ENCODE measurements at places on chromosomes 12 and 14. TPM values are rescaled to one million over a fixed set of nuclear protein-coding genes. Genes with fewer than 3 reads are reported as not detected.

Gene SIX4
- 9.7 TPM for total RNA-seq

Gene NID2
- total RNA-seq, result 8.2 TPM

Gene GPRC5D
- not detected for total RNA-seq

Gene PRB2
- total RNA-seq, result not detected

Gene ASPG
- total RNA-seq, result 0.51 TPM

Gene ABCB9
- total RNA-seq, result 8.4 TPM

Gene PKP2
- 9.7 TPM for total RNA-seq

Gene HOXC13
- not detected for total RNA-seq

GRCh38 chr14:51394384-51394783 lies 154.3 kb downstream of the TMX1 start:
- peaks cover 12% of the 10 kb centered on the region for H3K4me1 ChIP-seq
- DNase-seq, result no peak
- no peaks in the 10 kb centered on the region for H3K27me3 ChIP-seq
- no peaks in the 10 kb centered on the region for H3K36me3 ChIP-seq
- no peak overlapping the region for H3K4me3 ChIP-seq
- H3K27ac ChIP-seq, result peak overlapping the region; percentile 81

GRCh38 chr12:79206871-79207270 lies 342.3 kb downstream of the SYT1 start:
- no peak overlapping the region for H3K4me3 ChIP-seq
- no peaks in the 10 kb centered on the region for H3K36me3 ChIP-seq
- DNase-seq, result no peak
- H3K27ac ChIP-seq, result no peak overlapping the region
- H3K4me1 ChIP-seq, result no peaks in the 10 kb centered on the region

DNA sequence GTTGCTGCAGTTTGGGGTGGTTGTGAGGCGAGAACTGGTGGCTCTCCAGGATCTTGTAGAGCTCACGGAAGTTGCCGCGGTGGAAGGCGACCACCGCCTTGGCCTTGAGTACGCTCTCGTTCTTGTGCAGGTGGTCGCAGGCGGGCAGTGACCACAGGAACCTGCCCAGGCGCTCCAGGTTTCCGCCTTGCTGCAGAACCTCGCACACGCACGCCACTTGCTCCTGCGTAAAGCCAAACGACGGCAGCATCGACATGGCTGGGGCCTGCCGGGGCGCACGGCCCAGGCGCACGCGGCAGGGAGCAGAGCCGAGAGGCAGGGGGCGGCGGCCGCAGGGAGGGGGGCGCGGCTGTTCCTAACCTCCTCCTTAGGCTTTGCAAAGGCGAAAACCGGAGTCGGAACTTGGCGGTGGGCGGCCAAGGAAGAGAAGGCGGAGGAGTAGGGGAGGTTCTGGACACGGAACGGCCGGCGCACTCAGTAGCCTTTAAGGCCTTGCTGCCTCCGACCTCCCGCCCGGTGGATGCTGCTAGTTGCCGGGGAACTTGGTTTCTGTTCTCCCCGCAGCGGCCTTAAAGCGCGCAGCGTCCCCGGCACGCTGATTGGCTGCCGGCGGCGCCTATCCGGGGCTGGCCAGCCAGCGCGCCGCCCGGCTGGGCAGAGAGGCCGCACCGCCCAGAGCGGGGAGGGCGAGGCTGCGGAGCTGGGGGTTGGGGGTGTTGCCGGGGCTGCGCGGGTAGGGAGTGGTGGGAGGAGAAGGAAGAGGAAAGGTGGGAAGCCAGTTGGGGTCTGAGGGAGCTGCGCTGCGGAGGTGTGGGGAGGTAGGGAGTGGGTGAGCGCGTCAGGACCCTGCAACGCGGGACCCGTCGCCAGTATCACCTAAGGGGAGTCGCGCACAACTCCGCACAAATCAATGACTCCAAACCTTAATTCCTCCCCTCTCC lies at the start of gene SIX1:
Gene SIX1 (minus strand): TSS at position 544 of the 941 bp plus-strand sequence. CDS start 288 bp downstream, at position 256.
- no peaks in the 10 kb centered on the region for H3K36me3 ChIP-seq
- no peak within 1 kb of the TSS for H3K4me3 ChIP-seq
- H3K27ac ChIP-seq, result no peak within 1 kb of the TSS
- DNase-seq, result peak; percentile 26
- no peaks in the 10 kb centered on the region for H3K4me1 ChIP-seq
- peaks cover 34% of the 10 kb centered on the region for H3K27me3 ChIP-seq

DNA sequence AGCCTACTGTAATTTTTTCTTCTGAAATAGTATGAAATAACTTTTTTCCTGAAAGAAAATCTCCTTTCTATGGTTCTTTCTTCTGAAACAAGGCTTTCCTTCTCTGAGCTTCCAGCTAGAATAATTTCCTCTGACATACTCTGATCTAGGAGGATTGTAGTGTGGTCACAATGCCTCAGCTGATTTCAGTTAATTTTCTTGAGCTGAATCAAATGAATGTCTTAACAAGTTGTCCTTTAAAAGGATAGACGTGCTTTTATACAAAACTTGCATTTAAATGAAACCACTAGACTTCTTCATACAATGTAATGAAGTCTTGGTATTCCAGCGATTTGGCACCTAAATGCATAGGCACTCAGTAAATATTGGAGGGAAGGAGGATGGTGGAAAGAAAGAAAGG lies 94.4 kb downstream of the BICD1 start:
- no peak for DNase-seq
- H3K36me3 ChIP-seq, result no peaks in the 10 kb centered on the region
- no peak overlapping the region for H3K27ac ChIP-seq
- no peak overlapping the region for H3K4me3 ChIP-seq
- H3K27me3 ChIP-seq, result no peaks in the 10 kb centered on the region
- no peaks in the 10 kb centered on the region for H3K4me1 ChIP-seq

DNA sequence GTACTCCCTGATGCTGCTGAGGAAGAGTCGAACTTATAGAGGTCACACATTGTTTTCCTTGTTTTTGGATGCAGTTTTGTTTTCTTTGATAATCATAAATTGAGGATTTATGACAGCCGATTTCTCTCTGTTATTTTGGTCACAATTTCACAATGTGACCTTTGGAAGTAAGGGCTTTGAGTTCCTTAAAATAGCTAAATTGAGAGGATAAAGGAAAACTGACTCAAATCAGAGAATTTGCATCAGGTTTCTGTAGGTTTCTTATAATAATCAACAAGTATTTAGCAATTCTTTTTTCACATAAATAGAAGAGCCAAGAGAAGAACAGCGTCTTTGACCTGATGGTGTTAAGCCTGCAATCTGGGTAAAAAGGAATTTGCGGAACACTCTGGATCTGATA lies 66.1 kb downstream of the ETV6 start:
- H3K27ac ChIP-seq, result no peak overlapping the region
- no peaks in the 10 kb centered on the region for H3K27me3 ChIP-seq
- no peaks in the 10 kb centered on the region for H3K36me3 ChIP-seq
- H3K4me3 ChIP-seq, result no peak overlapping the region
- DNase-seq, result no peak
- H3K4me1 ChIP-seq, result no peaks in the 10 kb centered on the region

DNA sequence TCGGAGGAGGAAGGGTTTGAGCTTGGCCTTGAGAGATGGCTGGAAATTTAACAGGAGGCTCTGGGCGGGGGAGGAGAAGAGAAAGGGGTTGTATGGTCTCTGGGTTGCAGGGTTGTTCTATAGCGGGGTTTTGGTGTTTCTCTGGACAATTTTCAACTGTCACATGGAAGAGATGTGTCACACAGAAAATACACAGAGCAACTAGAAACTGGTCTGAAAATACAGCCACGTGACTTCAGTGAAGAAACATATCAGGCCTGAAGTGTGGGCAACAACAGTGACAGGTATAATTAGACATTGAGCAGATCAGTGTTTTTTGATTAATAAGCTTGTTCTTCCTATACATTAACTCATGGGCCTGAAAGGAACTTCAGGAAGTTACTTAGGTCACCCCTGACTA lies 205.3 kb upstream of the HMGA2 start:
- H3K4me3 ChIP-seq, result no peak overlapping the region
- H3K27ac ChIP-seq, result no peak overlapping the region
- H3K36me3 ChIP-seq, result no peaks in the 10 kb centered on the region
- no peaks in the 10 kb centered on the region for H3K4me1 ChIP-seq

GRCh38 chr12:71474791-71475190 lies 35.2 kb downstream of the LGR5 start:
- no peak for DNase-seq
- no peaks in the 10 kb centered on the region for H3K4me1 ChIP-seq
- H3K4me3 ChIP-seq, result no peak overlapping the region
- no peaks in the 10 kb centered on the region for H3K27me3 ChIP-seq

GRCh38 chr12:45426294-45426693 lies 210.4 kb downstream of the ANO6 start:
- H3K27me3 ChIP-seq, result no peaks in the 10 kb centered on the region
- no peaks in the 10 kb centered on the region for H3K36me3 ChIP-seq

GRCh38 chr14:64510825-64511671 lies 6.5 kb downstream of the ZBTB1 start:
- H3K4me3 ChIP-seq, result no peak overlapping the region
- peak overlapping the region; percentile 62 for H3K27ac ChIP-seq
- H3K36me3 ChIP-seq, result no peaks in the 10 kb centered on the region
- no peaks in the 10 kb centered on the region for H3K4me1 ChIP-seq
- DNase-seq, result peak; percentile 47

GRCh38 chr14:53060046-53060445 lies 93.1 kb downstream of the DDHD1 start:
- no peaks in the 10 kb centered on the region for H3K27me3 ChIP-seq
- H3K36me3 ChIP-seq, result no peaks in the 10 kb centered on the region
- DNase-seq, result no peak
- no peak overlapping the region for H3K4me3 ChIP-seq

DNA sequence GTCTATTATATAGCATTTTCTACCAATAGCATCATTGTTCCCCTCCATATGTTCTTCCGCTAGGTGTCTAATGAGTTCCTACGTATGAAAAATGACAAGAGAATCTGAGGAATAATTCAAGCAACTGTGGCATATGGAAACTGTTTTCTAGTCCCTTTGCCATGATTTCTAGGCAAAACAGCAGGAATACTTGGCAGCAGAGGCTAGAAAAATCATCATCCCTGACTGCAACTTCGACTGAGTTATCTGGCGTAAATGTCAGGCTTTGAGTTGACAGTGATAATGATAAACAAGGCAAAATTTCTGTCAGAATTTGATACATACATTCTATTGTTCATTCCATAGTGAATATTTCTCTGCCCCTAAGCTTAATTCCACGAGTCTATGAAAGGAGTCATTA lies 572.8 kb upstream of the USP15 start:
- H3K36me3 ChIP-seq, result no peaks in the 10 kb centered on the region
- H3K27me3 ChIP-seq, result no peaks in the 10 kb centered on the region
- no peak overlapping the region for H3K4me3 ChIP-seq
- no peaks in the 10 kb centered on the region for H3K4me1 ChIP-seq
- no peak for DNase-seq

GRCh38 chr14:81033698-81034240 lies 78.3 kb downstream of the TSHR start:
- H3K4me3 ChIP-seq, result no peak overlapping the region
- no peak overlapping the region for H3K27ac ChIP-seq
- no peaks in the 10 kb centered on the region for H3K4me1 ChIP-seq
- no peaks in the 10 kb centered on the region for H3K27me3 ChIP-seq

GRCh38 chr12:58253663-58254062 lies 312.3 kb downstream of the ATP23 start:
- H3K36me3 ChIP-seq, result no peaks in the 10 kb centered on the region
- H3K4me1 ChIP-seq, result no peaks in the 10 kb centered on the region
- DNase-seq, result no peak
- no peak overlapping the region for H3K27ac ChIP-seq

DNA sequence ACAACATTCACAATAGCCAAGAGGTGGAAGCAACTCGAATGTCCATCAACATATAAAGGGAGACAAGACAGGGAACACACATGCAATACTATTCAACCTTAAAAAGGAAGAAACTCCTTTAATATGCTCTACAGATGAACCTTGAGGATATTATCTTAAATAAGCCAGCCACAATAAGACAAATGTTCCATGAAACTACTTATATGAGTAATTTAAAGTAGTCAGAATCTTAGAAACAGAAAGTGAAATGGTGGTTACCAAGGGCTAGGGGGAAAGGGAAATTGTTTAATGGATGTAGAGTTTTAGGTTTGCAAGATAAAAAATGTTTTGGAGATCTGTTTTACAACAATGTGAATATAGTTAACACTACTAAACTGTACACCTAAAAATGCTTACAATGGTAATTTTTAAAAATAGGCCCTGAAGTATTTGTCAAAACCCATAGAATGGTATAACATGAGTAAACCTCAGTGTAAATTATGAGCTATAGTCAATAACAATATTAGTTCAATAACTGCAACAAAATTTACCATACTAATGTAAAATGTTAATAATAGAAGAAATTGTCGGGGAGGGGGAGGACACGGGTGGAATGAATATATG lies 71.1 kb downstream of the EGLN3 start:
- H3K27me3 ChIP-seq, result no peaks in the 10 kb centered on the region
- no peaks in the 10 kb centered on the region for H3K4me1 ChIP-seq
- H3K4me3 ChIP-seq, result no peak overlapping the region
- no peaks in the 10 kb centered on the region for H3K36me3 ChIP-seq
- DNase-seq, result no peak

DNA sequence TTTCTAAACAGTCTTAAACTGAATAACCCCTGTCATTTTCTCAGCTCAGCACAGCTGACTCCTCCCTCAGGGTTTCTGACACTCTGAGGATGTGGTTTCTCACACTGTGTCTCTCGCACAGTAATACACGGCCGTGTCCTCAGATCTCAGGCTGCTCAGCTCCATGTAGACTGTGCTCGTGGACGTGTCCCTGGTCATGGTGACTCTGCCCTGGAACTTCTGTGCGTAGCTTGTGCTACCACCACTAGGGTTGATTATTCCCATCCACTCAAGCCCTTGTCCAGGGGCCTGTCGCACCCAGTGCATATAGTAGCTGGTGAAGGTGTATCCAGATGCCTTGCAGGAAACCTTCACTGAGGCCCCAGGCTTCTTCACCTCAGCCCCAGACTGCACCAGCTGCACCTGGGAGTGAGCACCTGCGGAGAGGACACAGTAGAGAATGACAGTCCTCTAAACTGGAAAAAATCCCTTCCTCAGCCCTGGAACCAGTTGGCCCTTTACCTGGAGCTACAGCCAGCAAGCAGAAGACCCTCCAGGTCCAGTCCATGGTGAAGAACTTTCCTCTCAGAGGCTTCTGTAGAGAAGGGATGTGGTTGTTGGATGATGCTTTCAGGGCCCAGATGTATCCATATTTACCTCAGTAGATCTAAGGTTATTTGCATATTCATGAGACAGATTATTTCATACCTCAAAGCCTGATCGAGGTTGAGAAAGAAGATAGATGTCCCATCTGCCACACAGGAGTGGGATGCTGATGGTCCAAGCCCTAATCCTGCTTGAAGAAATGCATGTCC lies 984.8 kb downstream of the TMEM121 start:
- peak overlapping the region; percentile 27 for H3K27ac ChIP-seq
- H3K4me3 ChIP-seq, result no peak overlapping the region
- H3K4me1 ChIP-seq, result no peaks in the 10 kb centered on the region
- H3K27me3 ChIP-seq, result no peaks in the 10 kb centered on the region
- DNase-seq, result no peak
- no peaks in the 10 kb centered on the region for H3K36me3 ChIP-seq

- H3K27me3 ChIP-seq, result no peaks in the 10 kb centered on the region
- H3K4me3 ChIP-seq, result no peak overlapping the region
- no peaks in the 10 kb centered on the region for H3K36me3 ChIP-seq
- H3K4me1 ChIP-seq, result no peaks in the 10 kb centered on the region
- no peak overlapping the region for H3K27ac ChIP-seq
These were observed 258.1 kb downstream of the IPO8 start for GRCh38 chr12:30437616-30438015.
